Stimulated activated CD8-positive, alpha-beta memory T cell treated with anti-CD3 and anti-CD28 coated beads, Interleukin-7, amount 100 ng/mL, for 1 hour (primary cell): ENCODE measurements at places on chromosomes 3 and 15.

DNA sequence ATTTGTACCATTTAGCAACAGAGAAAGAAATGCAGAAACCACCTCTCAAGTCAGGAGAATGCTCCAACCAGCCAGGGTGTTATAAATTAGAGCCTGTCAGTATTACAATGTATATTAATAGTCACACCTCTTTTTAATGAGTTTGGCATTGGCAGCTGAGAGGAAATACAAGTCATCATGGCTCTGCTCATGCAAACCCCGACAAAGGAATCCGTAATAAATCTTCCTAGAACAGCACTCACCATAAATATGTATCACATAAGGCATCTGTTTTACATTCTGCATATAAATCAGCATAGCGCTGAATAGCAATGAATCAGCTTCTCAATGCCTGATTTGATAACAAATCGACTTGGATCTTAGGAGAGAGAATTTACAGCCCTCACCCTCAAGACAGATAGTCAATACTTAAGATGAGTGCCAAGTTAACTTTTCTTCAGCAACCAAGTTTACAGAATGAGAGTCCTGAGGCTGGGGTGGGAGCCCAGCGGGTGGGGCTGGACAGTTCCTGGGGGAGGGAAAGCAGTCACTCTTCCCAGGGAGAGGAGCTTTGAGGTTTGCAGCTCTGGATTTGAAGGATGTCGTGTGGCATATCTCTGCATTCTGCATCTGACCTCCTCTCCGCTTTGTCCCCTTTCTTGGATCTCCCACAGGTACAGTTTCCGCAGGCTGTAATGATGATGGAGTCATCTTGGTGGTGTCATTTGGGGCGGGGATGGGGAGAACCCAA, 1034.4 kb upstream of the NR2F2 start:
- no peak for DNase-seq

- no peak for DNase-seq
Observed at GRCh38 chr15:62901909-62902546, 140.5 kb upstream of the TPM1 start.

GRCh38 chr3:49724586-49724985, 835 bp upstream of the GMPPB start:
- no peak for DNase-seq

DNA sequence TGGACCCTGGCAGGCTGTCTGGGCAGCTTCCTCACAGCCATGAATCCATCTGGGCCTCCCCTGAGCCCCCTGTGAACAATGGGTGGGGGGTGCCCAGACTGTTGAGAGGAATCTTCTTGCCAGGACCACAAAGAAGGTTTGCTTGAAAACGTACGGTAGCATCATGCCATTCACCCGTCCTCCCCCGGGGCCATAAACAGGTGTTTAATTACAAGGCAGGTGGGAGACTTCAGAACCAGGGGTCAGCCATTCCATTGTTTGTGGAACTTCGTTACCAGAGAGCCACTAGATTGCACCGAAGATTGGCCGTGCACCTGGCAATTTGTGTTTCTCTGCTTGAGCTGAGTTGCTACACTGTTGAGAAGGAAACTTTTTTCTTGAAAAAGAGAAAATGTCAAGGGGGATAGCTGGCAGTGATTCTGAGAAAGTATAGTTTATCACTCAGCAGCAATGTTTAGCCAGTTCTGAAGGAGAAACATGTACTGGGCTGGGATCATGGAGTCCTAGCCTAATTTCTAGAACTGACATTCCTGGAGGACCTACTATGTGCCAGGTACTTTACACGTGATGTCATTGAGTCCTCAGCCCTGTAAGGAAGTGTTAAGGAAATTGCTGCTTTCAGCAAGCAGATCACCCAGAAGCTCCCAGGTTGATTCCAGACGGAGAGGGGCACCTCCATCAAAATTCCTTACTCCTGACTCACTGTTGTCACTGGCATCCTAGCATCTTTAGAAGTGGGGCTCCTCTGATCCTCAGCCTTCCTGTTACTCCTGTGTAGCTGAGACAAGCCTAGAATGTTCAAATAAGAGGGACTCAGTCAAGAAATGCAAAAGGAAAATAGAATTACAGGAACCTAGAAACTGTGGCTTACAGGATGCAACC, 103.8 kb upstream of the UBE2E1 start:
- DNase-seq: no peak

DNA sequence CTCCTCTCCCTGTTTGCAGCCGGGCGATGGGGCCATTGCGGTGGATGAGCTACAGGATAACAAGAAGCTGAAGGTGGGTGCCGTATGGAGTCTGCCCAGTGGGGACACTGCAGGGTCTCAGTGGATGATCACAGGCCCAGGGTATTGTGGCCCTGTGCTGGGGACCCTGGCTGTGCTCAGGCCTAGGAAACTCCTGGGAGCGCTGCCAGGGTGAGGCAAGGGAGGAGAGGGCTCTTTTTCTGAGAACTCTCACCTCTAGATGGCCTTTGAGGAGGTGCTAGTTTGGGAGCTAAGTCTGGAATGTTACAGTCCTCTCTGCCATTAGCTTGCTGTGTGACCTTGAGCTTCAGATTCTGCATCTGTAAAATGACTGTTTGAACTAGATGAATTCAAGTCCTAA, 16.4 kb downstream of the SLC24A1 start:
- DNase-seq: no peak

DNA sequence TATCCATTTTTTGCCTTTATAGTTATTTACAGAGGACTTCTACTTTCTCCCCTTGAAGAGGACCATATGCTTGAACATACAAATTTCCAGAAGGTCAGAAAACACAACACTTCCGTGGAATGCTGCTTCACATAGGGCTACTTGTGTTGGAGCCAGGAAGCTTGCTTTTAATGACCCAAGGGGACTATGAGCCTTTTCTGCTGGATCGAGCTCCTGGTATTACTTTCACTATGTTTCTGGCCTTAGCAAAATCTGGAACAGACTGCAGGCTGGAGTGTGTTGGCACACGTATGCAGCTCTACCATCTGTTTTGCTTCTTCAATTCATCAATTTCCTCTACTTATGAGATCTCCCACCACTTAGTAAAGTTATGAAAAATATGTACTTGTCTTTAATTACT, 69.3 kb upstream of the CBLB start:
- DNase-seq: no peak

DNA sequence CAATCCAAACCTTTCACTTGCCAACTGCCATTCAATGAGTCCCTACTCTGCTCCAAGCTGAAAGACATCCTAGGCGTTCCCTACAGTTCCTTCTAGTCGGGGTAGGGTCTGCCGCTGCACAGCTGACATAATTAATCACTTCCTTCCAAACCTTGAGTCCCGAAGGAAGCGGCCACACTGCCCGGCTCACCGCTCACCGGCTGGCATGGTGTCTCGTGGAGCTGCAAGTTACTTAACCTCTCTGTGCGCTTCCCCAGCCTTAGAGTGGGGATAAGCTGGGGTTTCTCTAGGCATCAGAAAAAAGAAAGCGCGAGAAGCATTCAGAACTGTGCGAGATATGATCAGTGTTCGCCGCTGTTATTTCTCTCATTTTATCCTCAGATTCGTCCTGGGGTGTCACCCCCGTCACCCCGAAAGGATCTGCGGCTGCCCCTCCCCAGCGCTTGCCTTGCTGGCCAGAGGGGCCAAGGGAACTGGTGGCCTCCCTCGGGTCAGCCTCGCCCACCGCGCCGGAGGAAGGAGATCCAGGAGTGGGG, 748 bp downstream of the MRPS25 start:
- DNase-seq: no peak

DNA sequence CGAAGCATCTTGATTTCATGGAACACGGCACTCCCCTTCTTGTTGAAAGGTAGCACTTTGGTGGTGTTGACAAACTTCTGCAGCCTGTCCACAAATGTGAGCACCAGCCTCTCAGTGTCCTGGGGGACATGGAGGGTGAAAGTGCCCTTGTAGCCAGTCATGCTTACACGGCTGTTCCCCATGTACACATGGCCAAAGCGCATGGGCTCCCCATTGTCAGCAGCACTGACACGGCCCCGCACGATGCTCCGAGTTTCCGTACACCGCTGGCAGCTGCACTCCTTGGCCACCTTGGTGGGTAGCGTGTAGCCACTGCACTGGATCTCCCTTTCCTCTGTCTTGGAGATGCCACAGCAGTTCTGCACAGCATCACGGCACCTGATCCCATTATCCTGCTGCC, 12.7 kb downstream of the CILP start:
- no peak for DNase-seq

GRCh38 chr15:63462088-63462487, 42.3 kb upstream of the USP3 start:
- no peak for DNase-seq

GRCh38 chr3:27317096-27317495, 52.1 kb downstream of the NEK10 start:
- DNase-seq: no peak

- DNase-seq: no peak
Observed at GRCh38 chr3:123281406-123281805, 79.7 kb downstream of the SEC22A start.

DNA sequence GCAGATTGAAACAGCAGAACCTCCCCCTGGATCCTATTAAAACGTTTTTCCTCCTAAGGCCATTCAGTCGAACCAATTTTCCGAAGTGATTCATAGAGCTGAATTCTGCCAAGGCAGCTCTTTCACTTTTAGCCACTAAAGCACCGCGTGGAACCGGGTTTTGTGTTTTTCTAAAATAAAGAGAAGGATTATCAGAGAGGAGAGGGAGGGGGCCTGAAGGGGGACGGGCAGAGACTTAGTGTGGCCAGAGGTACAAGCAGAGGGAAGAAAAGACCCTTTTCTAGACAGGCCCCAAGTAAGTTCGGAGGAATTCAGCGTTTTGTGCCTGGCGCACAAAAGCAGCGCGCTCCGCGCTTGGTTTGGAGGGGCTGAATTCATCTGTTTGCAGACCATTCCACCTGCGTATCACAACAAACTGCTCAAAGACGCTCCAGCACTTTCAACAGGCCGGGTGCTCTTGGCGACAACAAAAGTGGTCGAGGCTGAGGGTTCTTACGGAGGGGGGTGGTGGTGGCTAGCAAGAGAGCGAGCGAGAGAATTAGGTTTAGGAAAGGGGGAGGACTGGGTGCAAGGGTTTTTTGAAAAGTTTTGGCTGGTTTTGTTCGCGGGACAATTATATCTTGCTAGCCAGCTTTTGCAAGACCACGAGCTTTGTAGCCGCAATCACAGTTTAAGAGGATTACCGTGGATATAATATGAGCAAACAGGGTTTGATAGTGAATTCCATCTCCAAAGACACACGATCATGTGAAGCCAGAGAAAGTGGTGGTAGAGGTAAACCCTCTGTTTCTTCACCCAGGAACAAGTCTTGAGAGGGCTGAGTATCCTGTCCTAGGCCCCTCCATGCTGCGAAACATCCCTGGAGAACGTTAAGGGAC, 1.2 kb upstream of the FEZF2 start:
- DNase-seq: no peak

- DNase-seq: no peak
Observed at GRCh38 chr3:179278932-179279693, 28.2 kb upstream of the KCNMB3 start.

GRCh38 chr3:99315896-99316295, 322.5 kb upstream of the COL8A1 start:
- DNase-seq: no peak

- no peak for DNase-seq
Observed at GRCh38 chr3:111902534-111902933, 43.5 kb downstream of the PHLDB2 start.

DNA sequence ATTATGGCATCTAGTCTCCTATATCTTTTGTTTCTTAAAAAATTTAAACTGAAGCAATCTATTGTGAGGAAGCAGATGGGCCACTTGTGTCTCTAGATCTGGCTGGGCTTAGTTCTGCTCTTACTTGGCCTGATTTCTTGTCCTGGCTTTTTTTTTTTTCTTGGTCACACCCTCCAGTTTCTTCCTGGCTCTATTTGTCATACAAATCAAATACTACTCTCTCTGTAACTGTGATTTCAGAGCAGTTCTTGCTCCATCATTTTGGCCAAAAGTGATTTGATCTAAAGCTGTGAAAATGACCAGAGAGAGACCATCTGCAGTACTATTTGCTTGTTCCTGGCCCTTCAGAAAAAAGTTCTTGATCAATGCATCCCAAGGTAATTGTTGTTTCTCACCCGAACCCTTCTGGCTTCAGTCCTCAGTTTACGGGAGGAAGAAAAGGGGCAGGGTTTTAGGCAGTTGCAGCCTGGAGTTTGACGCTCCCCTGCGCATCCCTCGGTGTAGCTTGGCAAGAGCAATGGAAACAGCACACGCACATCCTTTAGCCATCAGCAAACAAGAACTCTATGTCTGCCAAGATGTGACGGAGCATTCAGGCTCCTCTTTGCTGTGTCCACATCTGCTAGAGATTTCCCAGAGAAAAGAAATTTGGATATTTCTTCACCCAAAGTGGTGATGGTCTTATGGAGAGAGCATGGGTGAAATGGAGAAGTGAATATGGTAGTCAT, 31.6 kb downstream of the CHST2 start:
- no peak for DNase-seq

DNA sequence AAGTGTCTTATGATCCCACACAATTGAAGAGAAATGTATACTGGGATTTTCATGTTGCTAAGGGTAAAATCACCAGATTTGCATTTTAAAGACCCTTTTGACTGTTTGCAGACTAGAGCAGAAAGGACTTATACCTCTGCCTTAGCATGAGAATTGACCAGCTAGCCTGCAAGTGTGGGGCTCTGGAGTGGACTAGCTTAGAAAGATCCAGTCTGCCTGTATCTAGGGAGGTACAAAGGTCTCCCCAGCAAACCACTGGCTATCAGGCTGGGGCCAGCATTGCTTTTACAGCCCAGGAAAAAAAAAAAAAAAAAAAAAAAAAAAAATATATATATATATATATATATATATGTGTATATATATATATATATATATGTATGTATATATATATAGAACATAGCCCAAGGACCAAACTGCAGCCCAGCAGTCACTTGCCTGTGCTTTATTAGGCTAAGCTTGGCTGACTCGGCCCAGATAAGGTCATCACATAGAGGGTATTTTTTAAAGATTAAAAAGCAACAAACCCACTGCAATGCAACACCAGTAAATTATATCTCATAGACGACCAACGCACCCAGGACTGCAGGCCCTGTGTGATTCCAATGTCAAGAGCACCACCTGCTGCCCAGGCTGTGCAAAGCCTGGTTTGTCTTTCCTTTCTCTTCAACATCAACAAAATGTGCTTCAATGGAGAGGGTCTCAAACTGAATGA, 63.7 kb downstream of the DCLK3 start:
- DNase-seq: no peak

GRCh38 chr3:195054311-195054710, 216.6 kb downstream of the XXYLT1 start:
- DNase-seq: no peak

- DNase-seq: no peak
Observed at GRCh38 chr3:114452256-114452655, 158.4 kb downstream of the TIGIT start.

DNA sequence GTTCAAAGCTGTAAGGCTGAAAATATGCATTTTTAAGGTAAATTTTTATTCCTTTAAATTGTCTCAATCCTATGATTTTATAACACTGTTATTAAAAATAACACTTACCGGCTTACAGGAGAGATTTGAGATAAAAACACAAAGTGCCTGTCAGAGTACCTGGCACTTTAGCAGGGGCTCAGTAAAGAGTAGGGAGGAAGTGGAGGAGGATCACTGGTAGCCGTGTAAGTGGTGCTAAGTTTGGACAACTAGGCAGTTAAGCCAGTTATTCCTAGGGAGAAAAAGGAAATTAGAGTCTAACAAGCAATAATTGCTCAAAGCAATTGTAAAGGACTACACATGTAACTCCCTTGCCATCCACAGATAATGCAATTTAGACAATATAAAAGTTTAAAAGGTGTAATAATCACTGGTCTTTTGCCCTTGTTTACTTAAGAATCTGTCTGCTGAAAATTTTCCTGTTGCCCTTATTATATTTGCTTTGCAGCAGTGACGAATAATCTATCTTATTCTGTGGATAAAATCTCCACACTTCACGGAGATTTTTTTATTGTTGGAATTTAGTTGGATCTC, 204.8 kb downstream of the CDIN1 start:
- DNase-seq: no peak

- no peak for DNase-seq
Observed at GRCh38 chr3:184814214-184814613, 2.2 kb downstream of the VPS8 start.
